ENCODE measurements at places on chromosomes 5 and 9.

DNA sequence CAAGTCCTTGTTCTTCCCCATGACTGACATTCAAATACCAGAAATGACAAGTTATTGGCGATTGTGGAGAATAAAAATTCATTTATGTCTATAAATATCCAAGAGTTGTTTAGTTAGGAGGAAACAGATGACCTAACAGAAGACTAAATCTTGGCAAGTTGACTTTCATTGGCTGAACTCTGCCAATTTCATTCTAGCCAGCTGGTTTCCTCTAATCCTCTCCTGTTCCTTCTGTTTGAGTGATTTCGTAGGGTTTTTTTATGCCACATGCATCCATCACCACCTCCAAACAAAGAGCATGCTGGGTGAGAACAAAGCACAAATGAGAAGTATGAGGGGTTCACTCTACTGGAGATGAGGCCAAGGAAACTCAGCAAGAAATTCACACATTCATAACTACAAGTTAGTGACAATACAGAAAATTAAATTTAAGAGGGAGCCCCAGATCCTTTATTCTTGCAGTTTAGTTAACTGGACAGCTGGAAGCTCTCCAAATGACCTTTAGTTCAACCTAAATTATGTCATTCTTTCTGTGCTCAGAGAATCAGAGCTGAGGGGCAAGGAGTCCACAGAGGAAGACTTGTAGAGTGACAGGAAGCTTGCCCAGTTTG, 932.0 kb downstream of the TLE4 start:
- DNase-seq: no peak

- DNase-seq: peak; percentile 82
Measured at GRCh38 chr9:81686614-81687520, 2.5 kb downstream of the TLE1 start.

- no peak for DNase-seq
Measured at GRCh38 chr5:135062216-135063055, 28.4 kb upstream of the PITX1 start.

- DNase-seq: no peak
Measured at GRCh38 chr9:11064909-11065308, 452.1 kb upstream of the PTPRD start.

DNA sequence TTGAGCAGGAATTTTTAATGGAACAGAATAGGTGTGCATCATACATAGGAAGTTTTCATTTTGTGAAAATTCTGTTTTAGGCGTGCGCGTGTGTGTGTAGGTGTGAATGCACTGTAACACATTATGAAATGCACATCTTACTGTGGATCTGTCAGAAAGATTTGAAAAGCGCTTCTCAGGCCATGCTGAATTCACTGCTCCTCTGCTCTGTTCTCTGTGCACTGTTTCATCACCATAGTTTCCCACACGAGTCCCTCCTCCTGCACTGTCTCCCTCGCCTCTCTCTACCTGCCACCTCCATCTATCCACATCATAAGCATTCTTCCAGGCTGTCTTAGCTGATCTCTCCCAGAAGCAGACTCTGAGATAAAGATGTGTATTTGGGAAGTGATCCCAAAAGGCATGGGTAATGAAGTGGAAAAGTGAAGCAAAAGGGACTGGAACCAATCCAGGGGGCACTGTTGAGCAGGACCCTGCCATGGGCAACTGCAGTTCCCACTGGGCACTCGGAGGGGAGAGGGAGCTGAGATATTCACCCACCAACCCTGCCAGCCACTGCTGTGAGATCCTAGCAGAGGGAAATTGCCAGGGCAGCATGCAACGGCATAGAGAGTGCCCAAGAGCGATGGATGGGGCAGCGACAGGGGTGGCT, 65.9 kb downstream of the GABBR2 start:
- DNase-seq: no peak

DNA sequence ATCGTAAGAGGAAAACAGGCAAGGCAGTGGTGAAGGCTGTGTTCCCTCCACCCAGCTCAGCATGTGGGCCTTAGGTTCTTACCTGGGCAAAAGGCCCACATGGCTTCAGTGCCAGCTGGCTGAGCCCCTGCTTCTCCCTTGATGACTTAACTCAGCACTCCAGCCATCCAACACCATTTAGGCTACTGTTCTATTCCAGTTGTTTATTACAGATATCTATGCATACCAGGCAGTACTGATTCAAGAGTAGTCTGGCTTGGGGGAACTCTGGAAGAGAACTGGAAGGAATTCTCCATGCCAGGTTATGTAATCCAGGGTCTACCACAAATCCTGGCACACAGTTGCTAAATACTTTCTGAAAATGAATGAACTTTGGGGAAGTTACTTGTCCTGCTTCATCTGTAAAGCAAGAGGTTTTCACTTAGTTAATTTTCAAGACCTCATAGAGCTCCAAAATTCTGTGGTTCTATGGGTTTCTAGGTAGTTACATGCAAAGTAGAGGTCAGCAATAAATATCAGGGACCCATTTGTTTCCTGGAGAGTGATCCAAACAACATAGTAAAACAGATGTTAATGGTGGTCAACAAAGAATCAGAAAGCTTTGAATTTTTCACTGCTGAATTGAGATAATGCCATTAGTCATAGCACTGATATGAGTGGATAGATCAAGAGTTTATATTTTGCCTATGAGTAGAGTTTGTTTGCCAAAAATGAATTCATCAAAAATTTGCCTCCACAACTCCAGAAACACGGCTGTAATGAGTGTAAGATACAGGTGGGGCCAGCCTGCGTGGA, 88.2 kb upstream of the OSMR start:
- DNase-seq: no peak

DNA sequence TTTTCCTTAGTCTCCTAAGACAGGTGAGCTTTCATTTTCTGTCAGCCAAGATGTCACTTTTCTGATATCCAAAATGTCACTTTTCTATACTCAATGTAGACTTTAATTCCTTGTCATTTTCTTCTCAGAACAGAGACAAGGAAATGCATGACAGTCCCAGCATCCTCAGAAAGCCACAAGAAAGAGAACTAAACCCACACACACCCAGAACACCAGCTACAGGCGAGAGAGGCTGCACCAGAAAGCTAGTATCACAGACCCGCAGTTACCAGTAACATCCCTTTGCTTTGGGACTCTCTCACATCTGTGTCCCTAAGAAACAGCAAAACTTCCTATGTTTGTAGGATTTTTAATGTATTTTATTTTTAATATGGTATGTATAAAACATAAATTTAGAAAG, 17.1 kb downstream of the TRMO start:
- no peak for DNase-seq

- DNase-seq: no peak
Measured at GRCh38 chr5:119409235-119409815, 43.0 kb upstream of the HSD17B4 start.

DNA sequence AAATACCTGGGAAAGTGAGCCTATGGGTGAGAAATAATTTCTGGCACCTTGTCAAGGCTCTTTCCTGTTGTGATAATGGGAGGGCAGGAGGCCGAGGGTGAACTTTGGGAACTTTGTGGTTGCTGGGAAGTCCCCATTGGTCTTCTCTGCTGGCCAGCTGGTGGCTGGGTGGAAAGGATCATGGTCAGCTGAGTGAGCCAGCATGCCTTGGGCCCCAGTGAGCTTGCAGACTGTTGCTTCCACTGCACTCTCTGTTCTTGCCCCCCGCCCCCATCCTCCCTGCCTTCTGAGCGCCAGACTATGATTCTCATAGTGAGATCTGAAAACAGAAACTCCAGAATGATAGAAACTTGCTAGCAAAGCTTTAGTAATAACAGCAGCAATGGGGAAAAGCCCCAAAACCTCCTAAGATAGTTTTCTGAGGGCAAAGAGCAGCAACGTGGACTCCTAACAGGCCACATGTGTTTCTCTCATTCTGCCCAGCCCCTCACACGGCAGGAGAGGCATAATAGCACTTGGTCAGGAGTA, 139.2 kb upstream of the SMARCA2 start:
- no peak for DNase-seq

DNA sequence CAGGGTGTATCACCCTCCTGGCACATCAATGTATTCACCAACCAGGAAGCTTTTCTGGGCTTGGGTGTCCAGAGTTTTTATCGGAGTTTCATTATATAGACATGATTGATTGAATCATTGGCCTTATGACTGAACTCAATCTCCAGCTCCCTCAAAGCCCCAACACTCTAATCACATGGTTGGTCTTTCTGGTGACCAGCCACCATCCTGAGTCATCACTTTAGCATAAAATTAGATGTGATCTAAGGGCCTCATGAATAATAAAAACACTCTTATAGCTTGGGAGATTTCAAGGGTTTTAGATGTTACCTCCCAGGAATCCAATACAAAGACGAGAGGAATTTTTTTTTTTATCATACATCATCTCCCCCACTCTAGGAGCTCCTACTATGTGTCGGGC, 7.7 kb upstream of the PBX3 start:
- no peak for DNase-seq

GRCh38 chr5:90477621-90478215, 3.1 kb downstream of the POLR3G start:
- no peak for DNase-seq

Data from neuronal stem cell (in vitro differentiated cells).